COR-L47 (cell line): ENCODE measurements at places on chromosomes 7 and 10.

DNA sequence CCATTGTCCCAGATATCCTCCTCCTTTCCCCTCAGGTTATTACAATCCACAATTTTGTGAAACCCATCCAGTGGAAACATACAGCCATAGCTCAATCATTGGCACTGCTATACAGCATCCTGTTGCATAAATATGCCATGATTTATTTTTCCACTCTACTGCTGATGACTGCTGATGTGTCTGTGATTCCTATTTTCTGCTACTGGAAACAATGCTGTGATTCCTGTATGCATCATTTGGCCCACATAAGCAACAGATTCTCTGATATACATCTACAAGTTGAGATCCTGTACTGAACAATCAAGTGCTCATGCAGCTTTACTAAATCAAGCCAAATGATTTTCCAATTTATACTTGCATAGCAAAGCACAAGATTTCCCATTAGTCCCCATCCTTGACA lies 39.6 kb downstream of the CUL2 start:
- no peak for DNase-seq

DNA sequence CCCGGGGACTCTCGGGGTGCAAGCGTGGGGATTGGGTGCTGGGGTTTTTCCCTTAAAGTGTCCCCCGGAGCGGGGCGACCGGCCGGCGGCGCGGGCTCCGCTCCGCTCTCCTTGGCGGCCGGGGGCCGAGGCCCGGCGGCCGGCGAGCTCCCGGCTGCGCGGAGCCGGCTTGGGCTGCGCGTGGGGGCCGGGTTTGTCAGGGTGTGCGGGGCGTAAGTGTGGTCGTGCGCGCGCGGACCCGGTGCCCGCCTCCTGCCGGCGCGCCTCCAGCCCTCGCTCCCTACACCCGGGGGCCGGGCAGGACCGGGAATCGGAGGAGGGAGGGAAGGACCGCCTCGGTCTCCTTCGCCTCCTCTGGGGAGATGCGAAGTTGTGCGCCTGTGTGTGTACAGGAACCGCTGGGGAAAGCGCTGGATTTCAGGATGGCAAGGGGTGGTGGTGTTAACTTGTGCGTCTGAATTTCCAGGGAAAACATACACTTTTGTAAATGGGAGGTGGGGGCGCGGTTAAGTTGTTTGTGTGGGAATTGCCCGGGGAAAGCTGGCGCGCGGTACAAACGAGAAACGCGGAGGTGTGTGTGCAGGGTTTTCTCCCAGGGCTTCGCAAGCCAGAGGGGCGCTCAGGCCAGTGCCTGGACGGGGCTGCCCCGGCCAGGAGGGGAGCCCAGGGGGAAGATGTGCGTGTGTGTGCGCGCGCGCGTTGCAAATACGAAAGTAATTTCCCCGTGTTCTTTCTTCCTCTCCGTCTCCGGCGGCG lies 737 bp downstream of the ZMIZ1 start:
- no peak for DNase-seq

DNA sequence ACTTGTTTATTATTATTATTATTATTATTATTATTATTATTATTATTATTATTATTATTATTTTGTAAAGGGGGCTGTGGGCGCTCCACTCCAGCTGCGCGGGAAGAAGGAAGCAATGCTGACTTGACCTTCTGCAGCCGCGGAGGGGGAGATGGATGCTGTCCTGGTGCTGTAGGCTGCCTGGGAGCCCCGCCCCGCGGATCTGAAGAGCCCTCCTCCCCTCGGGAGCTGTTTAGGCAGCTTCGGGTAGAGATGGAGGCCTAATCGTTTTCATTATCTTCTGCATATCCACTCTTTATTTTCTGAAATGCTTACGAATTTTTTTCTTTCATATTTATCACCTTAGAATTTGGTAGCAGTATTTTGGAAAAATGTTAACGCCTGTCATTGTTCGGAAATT lies 101.2 kb upstream of the KLF6 start:
- no peak for DNase-seq

DNA sequence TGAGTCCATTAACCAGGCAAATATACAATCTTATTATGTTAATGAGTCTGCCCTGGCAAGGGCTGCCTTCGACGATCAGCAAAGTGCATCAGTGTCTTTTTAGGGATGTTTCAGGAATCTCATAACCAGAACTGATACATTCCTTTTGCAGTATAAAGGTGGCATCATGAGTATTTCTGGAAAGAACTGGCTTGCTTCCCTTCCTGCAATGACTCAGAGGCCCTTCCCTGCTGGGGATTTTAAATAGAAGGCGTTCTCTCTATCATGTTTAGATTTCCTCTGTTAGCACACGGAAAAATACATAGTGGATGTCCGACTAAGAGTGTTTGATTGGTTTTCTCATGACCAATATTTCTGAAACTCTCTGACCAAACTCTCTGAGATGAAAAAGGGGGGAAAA lies 1.8 kb downstream of the NPS start:
- no peak for DNase-seq

- DNase-seq = no peak
Observed at GRCh38 chr10:48602401-48603135, 2.3 kb downstream of the ARHGAP22 start.

DNA sequence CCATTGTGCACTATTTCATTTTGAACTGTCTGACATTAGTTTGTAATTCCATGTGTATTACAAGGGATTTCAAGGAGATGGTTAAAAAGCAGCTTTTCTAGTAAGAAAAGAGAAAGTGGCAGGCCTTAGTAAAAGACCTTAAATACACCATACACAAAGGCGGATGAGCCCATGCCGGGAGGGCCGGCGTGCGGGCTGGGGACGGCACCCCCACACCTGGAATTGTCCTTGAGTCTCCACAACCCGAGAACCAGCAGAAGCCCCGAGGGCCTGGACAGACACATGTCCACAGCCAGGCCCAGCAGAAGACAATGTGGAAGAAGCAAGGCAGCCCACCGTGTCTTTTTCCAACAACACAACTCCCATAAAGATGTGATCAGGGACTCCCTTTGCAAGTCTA lies 123.7 kb upstream of the TCERG1L start:
- DNase-seq = no peak

GRCh38 chr7:27176962-27177794 lies 3.1 kb upstream of the HOXA10 start:
- no peak for DNase-seq

- no peak for DNase-seq
Observed at GRCh38 chr10:68385740-68386139, 21.3 kb downstream of the RUFY2 start.

GRCh38 chr7:139994356-139994755 lies 68.4 kb downstream of the PARP12 start:
- DNase-seq = no peak

- peak; percentile 28 for DNase-seq
Observed at GRCh38 chr7:142153400-142153799, 41.9 kb downstream of the MGAM2 start.

- DNase-seq = no peak
Observed at GRCh38 chr10:75508239-75508813, 76.9 kb downstream of the LRMDA start.

DNA sequence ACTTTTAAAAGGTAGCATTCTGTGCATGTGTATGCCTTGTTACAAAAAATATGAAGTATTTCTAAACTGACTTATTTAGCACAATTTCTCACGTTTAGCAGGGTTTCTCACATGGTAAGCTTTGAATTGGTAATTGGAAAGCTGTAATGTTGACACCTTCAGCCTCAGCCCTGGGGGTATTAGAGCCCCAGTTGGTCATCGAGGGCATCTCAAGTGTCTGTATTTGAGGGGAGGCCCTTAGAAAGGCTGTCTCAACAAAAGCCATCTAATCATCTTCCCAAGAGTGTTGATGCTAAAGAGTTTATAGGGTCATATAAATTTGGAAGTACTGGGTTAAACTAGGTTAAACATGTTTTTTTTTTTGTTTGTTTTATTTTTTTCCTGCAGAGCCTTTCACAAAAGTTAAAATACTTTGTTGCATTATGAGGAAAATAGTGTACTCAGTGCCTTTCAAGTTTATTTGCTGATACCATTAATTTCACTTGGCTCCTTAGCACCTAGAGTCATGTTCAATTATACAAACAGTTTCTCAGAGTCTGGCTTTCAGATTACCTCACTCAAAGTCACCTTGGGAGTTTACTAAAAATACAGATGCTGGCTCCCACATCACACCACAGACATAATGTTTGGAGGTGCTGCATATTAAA lies 134.0 kb downstream of the CD36 start:
- no peak for DNase-seq

- DNase-seq = no peak
Observed at GRCh38 chr10:93465806-93466675, 16.1 kb downstream of the MYOF start.

DNA sequence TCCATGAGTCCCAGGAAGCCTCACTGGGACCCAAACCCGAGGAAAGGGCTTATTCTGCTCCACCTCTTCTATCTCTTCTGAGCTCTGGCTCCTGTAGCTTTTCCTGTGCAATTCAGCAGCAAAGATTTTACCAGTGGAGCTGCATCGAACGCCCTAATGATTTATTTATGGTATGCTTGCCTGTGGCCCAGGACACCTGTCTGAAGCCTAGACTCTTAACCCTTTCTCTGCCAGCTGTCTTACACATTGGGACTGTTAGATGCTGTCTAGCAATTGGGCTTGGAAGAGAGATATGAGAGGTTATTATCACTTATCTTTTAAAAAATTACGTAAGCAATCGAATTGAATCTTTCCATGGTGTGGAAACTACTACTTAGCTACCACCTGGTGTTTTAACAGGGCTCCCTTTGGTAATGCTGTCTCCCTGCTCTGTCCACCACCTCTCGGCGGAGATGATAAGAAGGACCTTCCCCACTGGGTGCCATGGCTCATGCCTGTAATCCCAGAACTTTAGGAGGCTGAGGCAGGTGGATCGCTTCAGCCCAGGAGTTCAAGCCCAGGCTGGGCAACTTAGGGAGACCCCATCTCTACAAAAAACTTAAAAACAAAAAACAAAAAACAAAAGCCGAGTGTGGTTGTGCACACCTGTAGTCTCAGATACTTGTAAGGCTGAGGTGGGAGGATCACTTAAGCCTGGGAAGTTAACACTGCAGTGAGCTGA lies 8.8 kb downstream of the ACSL5 start:
- DNase-seq = no peak

DNA sequence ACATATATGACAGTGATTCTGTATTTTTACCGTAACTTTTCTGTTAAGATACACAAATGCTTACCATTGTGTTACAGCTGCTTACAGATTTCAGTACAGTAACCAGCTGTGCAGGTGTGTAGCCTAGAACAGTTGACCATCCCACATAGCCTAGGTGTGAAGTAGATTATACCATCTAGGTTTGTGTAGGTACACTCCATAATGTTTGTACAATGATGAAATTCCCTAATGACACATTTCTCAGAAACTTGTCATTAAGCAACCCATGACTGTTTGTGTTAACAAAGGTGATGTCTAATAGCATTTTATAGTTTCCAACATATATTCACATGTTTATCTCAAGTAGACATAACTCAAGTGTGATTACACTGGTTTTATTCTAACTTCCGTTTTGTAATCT lies 218.5 kb downstream of the PLXDC2 start:
- DNase-seq = no peak

GRCh38 chr7:5212633-5213285 lies 22.7 kb downstream of the WIPI2 start:
- no peak for DNase-seq

DNA sequence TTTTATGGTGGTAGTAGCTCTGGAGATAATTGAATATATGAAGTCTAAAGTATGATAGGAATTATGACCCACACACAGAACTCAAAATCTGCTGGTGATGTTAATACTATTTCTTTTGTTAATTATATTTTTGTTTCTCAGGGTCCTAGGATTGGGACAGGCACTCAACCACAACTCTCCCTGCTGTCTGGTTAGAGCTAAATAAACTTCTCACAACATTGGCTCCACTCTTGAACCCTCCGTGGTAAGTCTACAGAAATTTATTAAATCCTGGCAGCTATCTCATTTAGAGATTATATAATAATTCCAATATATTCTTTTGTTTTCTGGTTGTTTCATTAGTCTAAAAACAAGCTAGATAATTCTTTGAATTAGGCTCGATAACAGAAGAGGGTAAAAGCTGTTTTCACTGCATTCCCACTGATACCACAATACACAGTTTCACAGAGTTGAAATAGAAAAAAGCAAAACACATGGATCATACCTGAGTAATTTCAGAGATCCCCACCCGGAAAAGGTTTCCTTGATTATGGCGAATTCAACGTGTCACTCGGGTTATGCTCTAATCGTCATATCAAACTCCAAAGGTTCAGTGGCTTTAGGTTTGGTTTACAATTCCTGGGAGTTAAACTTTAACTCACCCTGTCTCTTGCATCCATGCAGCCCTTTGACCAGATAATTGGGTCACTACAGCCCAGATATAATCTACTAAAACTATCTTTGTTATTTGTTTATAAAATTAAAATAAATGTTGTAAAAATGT lies at the start of gene A1CF:
Gene A1CF, minus strand, starts transcription at position 531 of the 763 bp plus-strand sequence. CDS start 25,687 bp downstream, outside the sequence.
- DNase-seq = no peak

DNA sequence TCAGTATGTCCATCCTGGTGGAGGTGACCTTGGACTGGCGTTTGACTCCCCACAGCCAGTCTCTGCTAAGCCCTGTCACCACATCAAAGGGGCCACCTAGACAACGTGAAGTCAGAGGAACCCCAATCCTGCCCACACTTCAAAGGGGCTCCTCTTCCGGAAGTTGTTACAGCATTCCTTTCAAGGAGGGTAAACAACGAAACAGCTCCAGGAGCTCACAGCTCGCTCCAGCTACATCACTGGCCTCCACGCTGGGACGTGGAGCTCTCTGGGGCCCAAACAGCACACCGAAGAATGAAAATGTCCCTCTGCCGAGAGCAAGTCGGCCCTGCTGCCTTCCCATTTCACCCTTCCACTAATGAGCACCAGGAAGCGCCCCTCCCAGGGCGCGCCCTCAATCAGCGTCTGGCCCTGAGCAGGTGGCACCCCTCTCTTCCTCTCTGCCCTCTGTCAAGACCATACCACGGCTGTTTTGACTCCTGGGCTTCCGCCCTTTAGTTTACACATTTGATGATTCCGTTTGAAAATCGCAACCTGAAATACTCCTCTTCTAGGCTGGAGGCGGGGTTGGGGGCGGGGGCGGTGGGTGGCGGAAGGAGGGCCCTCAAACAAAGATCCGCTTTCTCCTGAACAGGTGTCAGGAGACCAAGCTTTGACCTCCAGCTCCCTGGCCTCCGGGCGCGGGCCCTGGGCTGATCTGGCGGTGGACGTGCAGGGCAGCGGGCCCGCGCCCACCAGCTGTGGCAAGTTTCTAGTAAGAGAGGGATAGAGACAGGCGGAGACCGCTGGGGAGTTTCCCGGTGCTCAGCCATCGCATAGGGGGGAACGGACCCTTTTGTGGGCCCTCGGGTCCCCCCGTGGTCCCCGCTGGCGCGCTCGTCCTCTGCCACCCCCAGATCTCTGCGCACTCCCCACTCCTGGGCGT lies 53.1 kb upstream of the KDM7A start:
- DNase-seq = no peak

DNA sequence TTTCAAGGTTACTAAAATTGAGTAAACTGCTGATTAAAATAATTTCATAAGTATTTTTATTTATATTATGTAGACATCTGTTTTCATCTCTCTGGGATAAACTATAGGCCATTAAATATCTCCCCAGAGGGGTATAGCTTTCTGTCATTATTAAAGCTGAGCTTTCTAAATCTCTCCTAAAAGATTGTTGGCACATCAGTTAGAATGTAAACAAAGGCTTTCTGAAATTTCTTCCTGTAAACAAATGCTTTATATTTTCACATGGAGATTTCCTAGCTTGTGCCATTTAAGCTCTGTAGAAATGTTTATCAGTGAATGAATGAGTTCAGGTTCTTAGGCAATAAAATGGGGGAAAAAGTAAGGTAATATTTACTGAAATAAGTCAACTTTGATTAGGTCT lies 35.7 kb downstream of the PPP1R9A start:
- DNase-seq = no peak
